Tibial nerve (tissue), 4 donors: ENCODE measurements at places on chromosomes 4 and X.

GRCh38 chr4:150960818-150961217 lies 54.3 kb downstream of the LRBA start:
- no peaks in the 10 kb centered on the region for H3K4me1 ChIP-seq
- H3K27ac ChIP-seq = no peak overlapping the region
- H3K27me3 ChIP-seq = no peaks in the 10 kb centered on the region
- no peak overlapping the region for H3K4me3 ChIP-seq

GRCh38 chr4:153620352-153620751 lies 63.7 kb upstream of the TLR2 start:
- no peak overlapping the region for H3K27ac ChIP-seq
- H3K4me3 ChIP-seq = no peak overlapping the region
- peaks cover 19% of the 10 kb centered on the region for H3K4me1 ChIP-seq
- peaks cover 9% of the 10 kb centered on the region for H3K36me3 ChIP-seq

DNA sequence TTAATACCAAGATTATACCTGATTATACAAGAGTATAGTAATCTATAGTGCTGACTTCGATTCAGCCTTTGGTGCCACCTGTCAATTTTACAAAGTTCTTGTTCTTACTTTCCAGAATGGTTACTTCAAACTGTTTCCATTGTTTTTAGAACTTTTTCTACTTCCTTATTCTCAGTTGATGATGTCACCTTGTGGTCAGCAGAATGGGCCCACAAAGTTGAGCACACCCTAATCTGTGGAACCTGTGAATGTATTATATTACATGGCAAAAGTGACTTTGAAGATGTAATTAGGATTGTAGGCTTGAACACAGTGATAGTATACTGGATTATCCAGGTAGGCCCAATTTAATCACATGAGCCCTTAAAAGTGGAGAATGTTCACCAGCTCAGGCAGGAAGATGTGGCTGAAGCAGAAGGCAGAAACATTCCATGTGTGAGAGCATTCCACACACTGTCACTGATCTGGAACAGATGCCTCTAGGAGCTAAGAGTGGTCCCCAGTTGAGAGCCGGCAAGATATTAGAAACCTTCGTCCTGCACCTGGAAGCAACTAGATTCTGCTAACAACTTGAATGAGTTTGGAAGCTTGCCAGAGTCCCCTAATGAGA lies 6.3 kb upstream of the SGMS2 start:
- H3K36me3 ChIP-seq = no peaks in the 10 kb centered on the region
- H3K27ac ChIP-seq = no peak overlapping the region
- DNase-seq = no peak
- peaks cover 2% of the 10 kb centered on the region for H3K4me1 ChIP-seq
- no peak overlapping the region for H3K4me3 ChIP-seq

- H3K27me3 ChIP-seq = peaks cover 17% of the 10 kb centered on the region
- H3K4me1 ChIP-seq = no peaks in the 10 kb centered on the region
- no peaks in the 10 kb centered on the region for H3K36me3 ChIP-seq
- DNase-seq = no peak
- no peak overlapping the region for H3K4me3 ChIP-seq
Observed at GRCh38 chr4:154497889-154498288, 6.3 kb upstream of the DCHS2 start.

DNA sequence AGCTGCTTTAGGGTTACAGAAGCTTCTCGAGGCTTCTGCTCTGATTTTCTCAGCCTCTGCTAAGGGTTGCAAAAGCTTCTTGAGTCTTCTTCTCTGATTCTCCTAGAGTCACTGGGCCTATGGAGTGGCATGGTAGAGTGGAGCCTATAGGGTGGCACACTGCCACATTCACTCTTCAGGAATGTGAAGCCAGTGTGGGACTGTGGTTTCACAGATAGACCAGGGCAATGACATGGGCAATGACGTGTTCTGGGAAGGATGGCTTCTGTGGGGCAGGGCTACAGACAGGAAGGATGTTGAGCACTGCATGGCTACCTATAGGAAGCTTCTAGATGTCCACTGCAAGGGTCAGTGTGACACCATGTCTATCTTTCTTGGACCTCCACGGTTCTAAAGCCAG lies 11.0 kb upstream of the MAMLD1 start:
- DNase-seq = no peak
- no peak overlapping the region for H3K27ac ChIP-seq
- H3K4me3 ChIP-seq = no peak overlapping the region
- H3K4me1 ChIP-seq = no peaks in the 10 kb centered on the region

- no peaks in the 10 kb centered on the region for H3K4me1 ChIP-seq
- H3K36me3 ChIP-seq = no peaks in the 10 kb centered on the region
- H3K27ac ChIP-seq = no peak overlapping the region
Observed at GRCh38 chr4:152258391-152258790, 277.5 kb downstream of the FBXW7 start.

DNA sequence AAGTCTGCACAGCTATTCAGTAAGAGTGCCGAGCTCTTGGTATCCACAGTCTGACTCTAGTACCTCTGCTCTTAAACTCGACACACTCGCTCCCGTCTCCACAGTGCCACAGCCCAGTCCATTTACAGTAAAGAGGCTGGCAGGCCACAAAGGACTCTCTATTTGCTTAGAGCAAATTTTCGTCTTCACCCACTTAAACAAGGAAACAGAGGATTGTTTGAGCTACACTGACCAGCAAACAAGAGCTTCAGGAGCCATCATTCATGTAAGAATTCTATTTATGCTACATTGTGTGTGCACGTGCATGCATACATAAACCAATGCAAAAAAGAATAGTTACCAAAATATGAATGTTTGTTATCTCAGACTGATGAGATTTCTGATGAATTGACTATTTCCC lies 290.2 kb downstream of the USP46 start:
- peak overlapping the region; percentile 25 for H3K27ac ChIP-seq
- H3K27me3 ChIP-seq = no peaks in the 10 kb centered on the region
- no peak for DNase-seq
- no peak overlapping the region for H3K4me3 ChIP-seq
- H3K36me3 ChIP-seq = no peaks in the 10 kb centered on the region
